Stimulated activated CD8-positive, alpha-beta memory T cell treated with anti-CD3 and anti-CD28 coated beads, Interleukin-2, amount 100 ng/mL, for 1 hour (primary cell): ENCODE measurements at places on chromosomes 16 and 17.

DNA sequence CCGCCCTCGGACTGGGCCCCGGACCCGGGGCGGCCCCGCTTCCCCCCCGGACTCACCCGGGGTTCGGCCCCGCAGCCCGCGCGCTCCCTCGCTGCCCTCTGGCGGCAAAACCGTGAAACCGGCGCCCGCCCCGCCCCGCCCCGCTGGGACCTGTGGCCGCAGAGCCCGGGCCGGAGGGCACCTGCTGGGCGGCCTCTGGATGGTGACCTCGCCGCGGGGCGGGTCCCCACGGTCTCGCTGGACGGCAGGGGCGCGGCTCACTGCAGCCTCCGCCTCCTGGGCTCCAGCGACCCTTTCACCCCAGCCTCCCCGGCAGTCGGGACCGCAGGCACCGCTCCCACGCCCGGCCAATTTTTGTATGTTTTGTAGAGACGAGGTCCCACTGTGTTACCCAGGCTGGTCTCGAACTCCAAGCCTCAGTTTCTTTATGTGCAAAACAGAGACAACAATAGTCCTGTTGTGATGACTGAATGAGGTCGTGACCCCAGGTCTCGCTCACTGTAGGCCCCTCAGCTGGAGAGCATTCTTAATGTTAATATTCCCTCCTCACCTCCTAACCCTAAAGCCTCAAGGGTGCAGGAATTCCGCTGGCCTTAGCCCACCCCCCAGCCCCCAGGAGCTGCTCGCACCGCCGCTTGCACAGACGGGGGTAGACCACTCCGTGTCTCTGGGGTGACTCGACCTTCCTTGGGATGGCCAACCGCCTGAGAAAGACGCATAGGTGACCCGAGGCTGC lies 33.7 kb upstream of the RPH3AL start:
- peak; percentile 43 for DNase-seq

GRCh38 chr16:87057951-87058560 lies 259.1 kb downstream of the C16orf95 start:
- DNase-seq, result no peak

GRCh38 chr16:22189473-22190080 lies 16.5 kb upstream of the EEF2K start:
- DNase-seq, result no peak

- no peak for DNase-seq
Observed at GRCh38 chr17:43469145-43469544, 14.6 kb upstream of the DHX8 start.

DNA sequence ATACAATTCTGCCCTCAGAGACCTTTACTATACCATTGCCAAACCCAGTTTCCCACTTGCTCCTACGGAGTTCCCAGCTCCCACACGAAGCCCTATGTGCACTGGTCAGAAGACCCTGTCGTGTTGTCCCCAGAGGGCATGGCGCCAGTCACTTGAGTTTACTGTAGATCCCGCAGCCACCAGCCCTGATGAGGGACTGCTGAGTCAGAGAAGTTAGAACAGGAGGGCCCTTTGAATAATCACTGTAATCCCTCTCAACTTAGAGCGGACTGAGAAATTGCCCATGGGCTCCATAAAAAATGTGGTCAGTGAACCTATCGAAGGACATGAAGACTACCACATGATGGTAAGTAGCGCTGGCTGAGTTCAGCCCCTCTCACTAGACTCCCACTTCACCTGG lies 9.2 kb downstream of the UBFD1 start:
- DNase-seq, result no peak

- no peak for DNase-seq
Observed at GRCh38 chr17:62882284-62882683, 74.2 kb upstream of the MARCHF10 start.

DNA sequence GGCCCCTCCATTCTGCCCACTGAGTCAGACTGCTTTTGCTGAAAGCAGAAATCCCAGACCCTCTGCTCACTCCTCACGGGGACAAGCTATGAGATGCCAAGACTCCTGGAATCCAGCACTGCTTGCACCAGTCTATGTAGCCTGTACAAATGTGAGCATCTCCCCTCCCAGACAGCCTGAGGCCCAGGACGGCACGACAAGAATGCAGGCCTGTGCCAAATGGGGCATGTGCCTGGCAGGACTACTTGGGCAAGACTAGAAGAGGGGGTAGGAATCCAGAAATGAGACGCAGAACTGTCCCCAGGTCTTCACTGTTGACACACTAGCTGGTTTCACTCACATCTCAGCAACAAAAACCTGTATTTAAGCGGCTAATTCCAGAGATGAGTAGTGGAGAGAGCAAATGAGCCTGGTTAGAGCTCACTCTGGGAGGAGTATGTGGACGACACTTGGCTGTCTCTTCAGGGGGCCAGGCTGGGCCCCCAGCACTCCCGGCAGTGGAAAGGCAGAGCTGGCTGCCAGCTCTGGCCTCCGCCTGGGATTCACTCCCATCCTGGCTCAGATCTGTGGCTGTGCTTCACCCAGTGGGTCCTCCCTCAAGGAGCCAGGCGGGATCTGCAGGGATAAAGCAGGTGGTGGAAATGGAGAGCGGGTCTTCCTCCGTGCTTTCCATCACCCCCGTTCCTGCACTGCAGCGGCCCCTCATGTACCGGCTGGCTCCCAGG lies 2.9 kb upstream of the MYO1C start:
- no peak for DNase-seq

DNA sequence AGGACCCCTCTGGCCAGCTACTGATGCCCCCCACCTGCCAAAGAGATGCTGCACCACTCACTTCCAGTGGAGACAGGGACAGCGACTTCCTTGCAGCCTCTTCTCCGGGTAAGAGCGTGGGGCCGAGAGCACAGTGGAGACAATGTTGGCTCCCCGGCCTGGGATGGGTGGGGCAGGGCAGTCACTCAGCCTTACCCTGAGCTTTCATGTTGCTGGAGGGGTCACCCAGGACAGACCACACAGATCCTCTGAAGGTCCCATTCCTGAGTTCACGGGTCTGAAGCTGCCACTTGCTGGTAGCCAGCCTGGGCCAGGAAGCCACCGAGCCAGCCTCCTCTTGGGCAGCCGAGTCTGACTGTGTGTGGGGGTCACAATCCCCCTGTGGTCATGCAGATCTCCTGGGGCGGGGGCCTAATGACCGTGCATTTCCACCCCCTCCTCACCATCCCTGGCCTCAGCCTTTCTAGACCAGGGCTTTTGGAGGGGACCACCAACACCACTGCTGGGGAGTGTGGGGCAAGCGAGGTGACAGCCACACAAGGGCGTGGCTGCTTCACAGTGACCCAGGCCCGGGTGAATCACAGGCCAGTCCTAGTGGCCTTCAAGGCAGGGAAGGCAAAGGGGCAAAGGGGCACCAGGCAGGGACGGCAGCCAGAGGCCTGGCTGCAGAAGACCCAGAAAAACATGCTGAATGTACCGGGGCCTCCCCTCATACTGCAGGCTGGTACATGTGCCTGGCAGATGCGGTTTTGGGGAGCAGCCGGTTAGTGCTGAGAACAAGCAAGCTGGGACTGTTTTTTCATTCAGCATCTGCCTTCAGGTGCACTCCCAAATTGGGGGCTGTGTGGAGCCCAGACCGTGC lies 10.4 kb downstream of the TAF1C start:
- no peak for DNase-seq

DNA sequence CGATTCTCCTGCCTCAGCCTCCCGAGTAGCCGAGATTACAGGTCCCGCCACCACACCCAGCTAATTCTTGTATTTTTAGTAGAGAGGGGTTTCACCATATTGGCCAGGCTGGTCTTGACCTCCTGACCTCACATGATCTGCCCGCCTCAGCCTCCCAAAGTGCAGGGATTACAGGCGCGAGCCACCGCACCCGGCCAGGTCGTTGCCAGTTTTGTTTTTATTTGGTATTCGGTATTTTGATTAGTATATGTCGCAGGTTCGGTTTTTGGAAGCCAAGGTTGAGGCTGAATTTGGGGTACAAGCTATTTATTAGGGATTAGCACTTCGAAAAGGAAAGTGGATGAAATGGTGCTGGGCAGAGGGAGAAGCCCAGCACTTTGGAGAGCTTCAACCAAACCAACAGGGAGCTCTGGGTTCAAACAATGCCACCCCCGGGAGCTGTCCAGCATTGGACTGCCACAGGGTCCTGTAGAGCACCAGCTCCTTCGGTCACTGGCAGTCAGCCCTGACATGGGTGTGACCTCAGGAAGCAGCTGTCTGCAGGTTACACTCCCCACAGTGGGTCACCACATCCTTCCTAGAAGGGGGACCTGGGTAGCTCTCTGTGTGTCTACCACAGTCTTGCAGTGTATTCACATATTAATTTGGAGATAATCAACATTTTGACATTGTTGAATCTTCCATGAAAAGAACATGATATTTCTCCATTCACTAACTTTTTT lies 1.5 kb upstream of the CLEC10A start:
- no peak for DNase-seq

- DNase-seq, result no peak
Observed at GRCh38 chr16:14310519-14310991, 239.4 kb downstream of the MRTFB start.

DNA sequence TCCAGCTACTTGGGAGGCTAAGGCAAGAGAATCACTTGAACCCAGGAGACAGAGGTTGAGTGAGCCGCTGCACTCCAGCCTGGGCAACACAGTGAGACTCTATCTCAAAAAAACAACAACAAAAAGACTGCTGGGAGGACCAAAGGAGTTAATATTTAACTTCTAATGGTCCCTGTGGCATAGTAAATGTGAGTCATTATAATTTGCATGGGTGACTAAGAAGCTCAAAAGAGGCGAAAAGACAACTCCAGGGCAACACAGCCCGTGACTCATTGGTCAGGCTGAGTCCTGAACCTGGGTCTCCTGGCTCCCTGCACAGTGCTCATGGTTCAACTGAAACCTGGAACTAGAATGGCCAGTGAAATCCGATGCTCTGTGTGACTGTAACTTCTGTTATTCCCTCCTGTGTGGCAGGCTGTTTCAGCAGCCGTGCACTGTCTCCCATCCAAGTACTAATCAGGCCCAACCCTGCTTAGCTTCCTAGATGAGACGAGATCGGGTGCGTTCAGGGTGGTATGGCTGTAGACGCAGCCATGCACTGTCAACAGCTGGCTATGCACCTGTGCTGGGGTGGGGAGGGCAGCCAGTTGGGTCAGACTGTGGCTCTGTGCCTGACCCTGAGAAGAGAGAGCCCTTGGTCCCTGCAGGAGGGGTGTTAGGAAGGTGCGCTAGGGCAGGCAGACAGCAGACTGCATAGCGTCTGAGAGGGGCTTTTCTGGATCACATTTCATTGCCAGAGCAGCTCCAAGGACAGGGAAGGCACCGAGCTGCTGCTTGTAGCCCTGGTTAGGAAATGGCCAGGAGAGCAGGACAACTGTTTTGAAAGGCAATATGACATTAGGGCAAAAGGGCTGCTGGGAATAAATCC lies 14.5 kb upstream of the GPRC5C start:
- no peak for DNase-seq

GRCh38 chr17:81509972-81510784 lies 2.4 kb downstream of the ACTG1 start:
- DNase-seq, result no peak

GRCh38 chr16:77408607-77409006 lies 26.2 kb downstream of the ADAMTS18 start:
- DNase-seq, result no peak

- no peak for DNase-seq
Observed at GRCh38 chr17:69606142-69606800, 191.8 kb downstream of the MAP2K6 start.

DNA sequence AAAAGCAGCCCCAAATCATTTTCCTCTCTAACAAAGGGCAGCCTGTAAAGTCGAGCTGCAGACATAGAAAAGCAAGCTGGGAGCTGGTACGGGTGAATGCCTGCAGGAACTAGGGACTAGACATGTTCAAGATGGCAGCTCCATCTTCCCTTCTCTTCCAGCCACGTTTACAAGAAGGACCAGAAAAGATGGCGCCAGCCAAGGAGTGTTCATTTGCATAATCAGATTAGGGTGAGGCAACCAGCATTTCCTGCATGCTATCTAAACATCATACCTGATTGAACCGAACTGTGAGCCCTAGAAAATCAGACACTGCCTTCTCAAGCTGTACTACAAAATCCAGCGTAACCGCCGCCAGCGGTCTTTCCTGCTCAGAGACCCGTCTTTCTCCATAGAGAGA lies 896.8 kb downstream of the CDH11 start:
- no peak for DNase-seq

- DNase-seq, result no peak
Observed at GRCh38 chr17:58532555-58532951, 18.1 kb upstream of the MTMR4 start.

DNA sequence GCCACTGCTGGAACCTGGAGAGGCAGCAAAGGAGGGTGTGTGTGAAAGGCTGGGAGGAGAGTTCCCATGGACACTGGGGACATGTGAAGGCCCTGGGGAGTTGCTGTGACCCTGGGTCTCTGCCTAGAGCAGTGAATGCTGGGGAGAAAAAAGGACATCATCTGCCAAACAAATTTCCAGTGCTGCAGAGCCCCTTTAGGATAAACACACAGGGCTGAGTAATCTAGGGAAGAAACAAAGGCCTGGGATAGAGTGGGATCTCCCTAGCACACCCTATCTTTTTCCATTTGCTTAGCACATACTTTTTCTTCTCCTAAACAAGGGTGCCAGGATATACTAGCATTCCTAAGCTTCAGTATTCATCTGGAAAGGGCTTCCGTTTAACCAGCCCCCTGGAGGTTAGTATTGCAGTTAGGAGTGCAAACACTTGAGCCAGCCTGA lies 3.3 kb upstream of the HIGD1B start:
- DNase-seq, result no peak

GRCh38 chr17:76540381-76541300 lies 797 bp downstream of the PRCD start:
- DNase-seq, result no peak

DNA sequence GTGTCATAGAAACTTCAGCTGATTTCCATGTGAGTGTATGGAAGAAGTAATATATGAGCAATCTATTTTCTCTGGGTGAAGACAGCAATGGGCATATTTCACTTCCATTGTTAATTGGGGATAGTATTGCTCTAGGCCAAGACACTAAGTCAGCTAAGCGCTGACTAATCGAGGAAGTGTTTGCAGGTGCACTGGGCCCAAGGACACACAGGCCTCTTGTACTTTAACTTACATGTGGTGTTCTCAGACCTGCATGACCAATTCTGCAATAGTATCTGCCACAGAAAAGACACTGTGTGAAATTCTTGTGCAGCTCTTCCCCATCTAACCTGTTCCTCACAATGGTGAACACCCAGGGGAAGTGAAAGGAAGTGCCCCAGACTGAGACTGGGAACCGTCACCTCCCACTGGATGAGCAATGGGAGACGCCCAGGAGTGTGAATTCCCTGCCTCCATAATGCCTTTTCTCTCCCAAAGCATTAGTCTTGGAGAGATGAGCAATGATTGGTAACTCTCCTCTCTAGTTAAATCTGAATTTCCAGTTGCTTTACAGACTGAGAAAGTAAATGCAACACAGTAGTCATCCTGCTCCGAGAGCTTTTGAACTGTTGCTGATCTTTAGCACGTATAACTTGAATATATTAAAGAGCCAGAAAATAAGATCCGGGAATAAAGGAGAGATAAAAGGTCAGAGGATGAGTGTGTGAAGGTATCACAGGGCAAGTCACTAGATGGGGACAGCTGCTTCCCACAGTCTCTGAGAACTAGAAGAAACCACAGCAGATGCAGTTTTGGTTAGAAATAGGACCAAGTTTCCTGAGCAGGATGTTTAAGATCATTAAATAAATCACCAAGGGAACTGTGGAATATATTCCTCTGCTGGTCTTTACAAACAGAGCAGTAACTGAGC lies 82.6 kb downstream of the CDK5R1 start:
- no peak for DNase-seq

- DNase-seq, result no peak
Observed at GRCh38 chr17:77455111-77455890, 314.5 kb downstream of the SEC14L1 start.

- no peak for DNase-seq
Observed at GRCh38 chr17:7611635-7612293, 2.9 kb downstream of the FXR2 start.
